ENCODE measurements at places on chromosomes 1 and 21.

GRCh38 chr1:109649491-109649914 is 6.4 kb upstream of the GSTM4 start:
- no peak for DNase-seq

GRCh38 chr1:21090463-21090862 is 86.2 kb downstream of the EIF4G3 start:
- DNase-seq: no peak

DNA sequence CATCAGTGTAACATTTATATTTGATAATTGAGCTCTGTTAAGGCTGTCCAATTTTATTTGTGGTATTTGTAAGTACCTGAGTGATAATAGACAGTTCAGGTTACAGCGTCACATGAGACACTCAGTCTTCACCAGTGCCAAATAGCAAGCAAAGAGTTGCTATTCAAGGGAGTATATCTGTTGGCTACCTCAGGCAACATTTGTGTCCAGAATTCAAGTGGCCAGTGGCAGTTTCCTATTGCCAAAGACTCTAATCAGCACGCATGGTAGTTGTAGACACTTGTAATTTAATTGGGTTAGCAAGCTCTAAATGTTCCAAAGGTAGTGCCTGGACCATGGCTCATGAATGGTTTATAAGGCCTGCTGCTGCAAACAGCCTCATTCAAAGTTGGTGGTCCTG is 1524.3 kb upstream of the B3GALT2 start:
- DNase-seq: no peak

GRCh38 chr21:15446223-15446622 is 283.6 kb upstream of the USP25 start:
- DNase-seq: no peak

DNA sequence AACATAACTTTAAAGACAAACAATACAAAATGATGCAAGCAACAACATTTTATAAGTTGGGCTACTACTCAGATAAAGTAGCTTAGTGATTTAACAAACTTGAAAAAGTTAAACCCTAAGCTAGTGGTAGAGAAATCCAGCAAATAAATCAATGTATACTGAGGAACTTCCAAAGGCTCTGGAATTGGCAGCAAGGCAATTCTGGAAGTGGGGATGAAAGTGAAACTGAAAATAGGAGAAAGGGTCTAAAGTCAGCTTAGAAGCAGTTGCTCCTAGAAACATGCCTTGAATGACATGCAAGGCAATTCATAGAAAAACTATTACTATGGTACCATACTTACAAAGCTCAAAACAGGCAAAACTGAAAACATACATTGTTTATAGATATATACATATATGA is 90.0 kb upstream of the CAMK1G start:
- no peak for DNase-seq

DNA sequence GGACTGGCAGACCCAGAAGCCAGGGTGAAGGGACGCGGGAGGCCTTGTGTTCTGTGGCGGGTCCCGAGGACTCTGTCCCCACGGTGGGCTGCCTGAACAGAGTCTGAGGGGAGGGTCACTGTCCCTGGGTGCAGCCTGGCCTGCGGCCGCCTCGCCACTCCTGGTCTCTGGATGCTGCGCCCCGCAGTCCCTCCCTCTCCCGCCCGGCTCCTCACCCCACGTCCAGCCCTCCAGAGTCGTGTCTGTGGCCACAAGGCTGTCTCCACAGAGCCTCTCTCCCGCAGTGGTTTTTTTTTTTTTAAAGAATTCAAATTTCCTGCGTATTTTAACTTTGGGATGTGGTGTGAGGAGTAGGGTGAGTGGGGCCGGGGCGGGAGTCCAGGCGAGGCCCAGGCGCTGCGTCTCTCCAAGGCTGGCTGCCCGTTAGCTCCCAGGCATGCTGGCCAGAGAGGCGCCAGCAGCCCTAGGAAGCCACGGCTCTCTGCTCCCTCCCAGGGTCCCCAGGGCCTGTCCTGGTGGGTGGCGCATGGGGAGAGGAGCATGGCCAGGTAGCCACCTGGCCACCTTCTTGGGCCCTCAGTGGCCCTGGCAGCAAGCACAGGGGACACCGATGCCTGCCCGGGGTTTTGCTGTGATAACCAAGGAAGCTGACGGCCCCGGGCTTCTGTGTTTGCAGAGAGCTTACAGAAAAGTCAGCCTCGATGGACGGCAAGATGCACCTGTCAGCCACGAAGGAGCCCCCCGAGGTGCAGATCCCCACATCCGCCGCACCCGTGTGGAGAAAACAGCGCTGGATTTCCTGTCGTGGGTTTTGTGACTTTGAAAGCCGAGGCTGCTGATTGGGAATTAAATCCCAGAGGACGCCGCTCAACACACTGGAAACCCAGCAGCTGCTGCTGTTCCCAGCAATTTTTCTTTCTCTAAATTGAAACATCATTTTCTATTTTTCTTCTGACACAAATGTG is 72.8 kb downstream of the MORN1 start:
- peak; percentile 20 for DNase-seq

GRCh38 chr1:115252585-115252984 is 85.5 kb downstream of the NGF start:
- DNase-seq: peak; percentile 40

DNA sequence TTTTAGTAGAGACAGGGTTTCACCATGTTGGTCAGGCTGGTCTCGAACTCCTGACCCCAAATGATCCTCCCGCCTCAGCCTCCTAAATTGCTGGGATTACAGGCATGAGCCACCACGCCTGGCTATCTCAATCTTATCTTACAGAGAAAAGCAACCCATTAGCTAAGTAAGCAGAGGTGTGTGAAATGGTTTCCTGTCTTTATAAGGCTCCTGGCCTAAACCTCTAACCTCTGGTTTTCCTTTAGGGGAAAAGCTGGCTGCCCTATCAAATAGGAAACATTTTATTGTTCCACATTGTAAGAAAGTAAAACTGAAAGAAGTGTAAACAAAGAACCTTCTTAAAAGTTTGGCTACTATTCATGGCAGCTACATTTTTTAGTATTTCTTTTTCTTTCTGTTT is 78.3 kb upstream of the MORC3 start:
- no peak for DNase-seq

- DNase-seq: no peak
Measured at GRCh38 chr1:92065042-92065441, 10.2 kb downstream of the SETSIP start.

DNA sequence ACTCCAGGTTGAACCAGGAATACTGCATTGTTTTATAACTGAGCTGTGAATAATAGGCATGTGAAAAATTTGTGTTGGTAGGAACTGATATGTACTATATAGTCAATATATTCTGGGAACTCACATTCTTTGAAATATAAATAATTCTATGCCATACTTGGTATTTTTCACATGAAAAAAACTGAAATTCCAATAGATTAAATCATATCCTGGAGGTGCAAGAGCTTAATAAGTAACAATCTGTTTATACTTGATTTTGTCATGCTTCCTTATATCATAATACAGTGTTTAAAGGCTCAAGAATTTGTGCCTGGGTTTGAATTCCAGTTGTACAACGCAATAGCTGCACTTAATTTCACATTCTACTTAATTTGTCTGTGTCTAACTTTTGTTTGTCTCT is 387.0 kb downstream of the USP25 start:
- no peak for DNase-seq

DNA sequence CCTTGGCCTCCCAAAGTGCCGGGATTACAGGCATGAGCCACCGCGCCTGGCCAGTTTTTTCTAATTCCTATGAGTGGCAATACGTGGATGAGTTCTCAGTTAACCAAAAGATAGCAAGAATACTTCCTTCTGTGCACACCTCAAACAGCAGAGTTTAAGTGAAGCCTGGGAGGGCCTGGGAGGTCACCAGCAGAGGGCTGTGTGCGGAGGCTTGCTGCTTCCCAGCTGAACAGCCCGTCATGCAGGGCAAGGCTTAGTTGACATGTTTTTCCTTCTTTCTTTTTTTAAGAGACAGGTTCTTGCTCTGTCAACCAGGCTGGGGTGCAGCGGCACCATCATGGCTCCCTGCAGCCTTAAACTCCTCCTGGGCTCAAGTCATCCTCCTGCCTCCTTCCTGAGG is 17.8 kb downstream of the GNG4 start:
- no peak for DNase-seq

DNA sequence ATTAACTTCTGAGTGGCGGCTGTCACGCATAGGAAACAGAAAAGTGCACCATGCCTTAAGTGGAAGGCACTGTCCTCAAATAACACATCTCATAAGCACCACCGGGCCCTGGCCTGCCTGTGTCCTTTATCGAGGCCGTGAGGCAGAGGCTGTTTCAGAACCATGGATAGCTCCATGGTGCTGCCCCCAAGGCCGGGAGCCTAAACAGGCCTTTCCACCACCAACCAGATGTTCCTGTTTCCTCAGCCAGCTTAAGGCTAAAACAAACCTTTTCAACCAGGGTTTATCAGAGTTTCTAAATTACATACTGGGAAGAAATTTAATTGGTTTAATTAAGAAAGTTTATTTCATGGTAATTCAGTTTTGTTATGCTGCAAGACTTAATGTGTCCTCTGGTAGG is 114.4 kb downstream of the DMRTA2 start:
- DNase-seq: no peak

DNA sequence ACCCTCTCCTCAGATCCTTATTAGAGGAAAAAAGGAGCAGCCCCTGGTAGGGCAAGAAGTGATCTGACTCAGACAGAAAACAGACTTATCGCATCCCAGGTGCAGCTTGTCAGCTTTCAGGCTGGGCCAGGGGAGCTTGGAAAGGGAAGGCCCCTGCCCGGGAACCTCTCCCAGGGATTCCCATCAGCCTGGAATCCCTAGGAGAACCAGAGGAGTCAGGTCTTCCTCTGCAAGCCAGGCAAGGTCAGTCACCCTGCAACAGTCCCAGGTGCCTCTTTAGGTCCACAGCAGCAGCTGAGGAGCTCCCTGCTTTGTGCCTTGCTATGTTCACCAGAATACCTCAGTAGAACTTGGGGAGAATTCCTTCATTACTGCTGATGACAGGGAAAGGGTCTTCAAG is 2.9 kb upstream of the PRAMEF12 start:
- DNase-seq: no peak

DNA sequence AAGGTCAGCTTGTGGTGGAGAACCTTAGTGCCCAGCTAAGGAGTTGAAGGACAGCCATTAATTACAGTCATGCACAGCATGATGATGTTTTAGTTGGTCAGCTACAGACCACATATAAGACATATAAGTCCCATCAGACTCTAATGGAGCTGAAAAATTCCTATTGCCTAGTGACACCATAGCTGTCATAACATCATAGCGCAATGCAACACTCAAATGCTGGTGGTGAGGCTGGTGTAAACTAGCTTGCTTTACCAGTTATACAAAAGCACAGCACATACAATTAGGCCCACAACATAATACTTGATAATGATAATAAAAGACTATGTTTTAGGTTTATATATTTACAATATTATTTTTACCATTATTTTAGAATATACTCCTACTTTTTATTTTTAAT is 4.0 kb downstream of the ECHDC2 start:
- DNase-seq: no peak

DNA sequence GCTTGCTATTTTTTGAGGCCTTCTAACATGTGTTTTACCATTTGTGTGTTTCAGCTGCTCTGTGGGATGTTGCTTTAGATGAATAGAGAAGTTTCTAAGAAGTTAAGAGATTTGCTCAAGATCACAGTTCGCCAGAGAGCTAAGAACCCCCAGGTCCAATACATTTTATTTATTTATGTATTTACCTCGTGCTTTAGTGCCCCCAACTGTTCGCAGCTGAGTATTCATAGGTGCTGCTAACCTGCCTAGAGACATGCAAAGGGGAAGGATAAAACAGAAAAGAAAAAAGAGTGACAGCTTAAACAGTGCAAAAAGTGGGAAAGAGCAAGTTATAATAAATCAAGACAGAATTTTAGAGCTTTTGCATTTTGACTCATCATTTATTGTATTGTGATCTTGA is 31.1 kb downstream of the NFYC start:
- no peak for DNase-seq

DNA sequence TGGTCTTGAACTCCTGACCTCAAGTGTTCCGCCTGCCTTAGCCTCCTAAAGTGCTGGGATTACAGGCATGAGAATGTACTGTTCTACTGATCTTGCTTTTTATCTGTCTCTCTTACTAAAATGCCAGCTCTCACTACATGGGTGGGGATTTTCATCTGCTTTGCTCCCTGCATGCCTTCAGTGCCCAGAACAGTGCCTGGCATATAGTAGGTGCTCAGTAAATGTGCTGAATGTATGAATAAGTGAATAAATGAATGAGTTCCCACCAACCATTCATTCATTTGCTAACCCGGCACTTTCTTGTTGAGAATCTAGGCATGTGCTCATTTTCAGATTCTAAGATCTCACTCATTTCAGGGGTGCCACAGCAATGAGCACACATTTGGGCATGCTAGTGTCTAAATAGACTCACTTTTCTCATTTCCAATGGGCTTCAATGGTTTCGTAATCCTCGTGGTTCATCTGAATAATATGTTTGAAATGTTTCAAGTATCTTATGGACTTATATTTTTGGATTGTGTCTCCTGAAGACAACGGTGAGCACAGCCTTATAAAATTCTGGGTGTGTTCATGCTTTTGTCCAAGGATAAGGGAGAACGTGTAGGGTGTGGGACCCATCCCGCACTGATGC is 7.6 kb downstream of the DHRS3 start:
- no peak for DNase-seq

DNA sequence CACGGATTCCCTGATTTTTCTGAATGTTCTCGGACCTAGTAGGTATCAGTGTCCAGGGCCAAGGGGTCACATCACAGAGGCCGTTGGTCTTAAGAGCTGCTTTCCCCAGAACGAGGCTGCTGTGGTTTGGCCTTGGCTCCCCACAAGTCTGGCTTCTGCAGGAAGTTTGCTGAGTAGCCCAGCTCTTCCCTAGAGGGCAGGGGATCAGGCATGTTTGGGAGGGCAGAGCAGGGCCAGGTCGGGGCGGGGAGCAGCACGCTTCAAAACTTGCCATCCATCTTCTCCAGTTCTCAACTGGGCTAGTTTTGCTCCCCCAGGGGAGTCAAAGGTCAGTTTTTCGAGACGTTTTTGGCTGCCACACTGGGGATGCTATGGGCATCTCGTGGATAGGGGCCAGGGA is 37.0 kb downstream of the MAN1C1 start:
- no peak for DNase-seq

DNA sequence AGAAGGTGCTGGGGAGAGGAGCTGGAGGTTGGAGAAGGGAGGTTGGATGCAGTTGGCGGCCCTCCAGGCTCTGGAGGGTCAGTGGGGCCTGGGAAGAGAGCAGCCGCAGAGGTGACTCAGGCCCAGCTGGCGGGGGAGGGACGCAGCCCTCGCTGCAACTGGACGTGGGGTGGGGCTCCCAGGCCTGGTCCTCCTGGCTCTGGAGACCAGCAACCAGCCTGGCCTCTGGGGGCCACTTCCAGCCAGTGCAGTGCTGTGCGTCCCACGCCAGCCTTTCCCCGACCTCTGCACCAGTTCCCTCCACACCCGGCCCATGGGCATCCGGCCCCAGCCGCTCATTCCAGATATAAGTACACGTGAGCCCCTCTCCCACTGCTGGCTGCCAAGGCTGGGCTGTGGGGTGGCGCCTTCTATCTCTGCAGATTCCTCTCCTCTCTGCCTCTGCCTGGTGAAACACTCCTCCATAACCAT is 38.0 kb upstream of the COL18A1 start:
- no peak for DNase-seq

DNA sequence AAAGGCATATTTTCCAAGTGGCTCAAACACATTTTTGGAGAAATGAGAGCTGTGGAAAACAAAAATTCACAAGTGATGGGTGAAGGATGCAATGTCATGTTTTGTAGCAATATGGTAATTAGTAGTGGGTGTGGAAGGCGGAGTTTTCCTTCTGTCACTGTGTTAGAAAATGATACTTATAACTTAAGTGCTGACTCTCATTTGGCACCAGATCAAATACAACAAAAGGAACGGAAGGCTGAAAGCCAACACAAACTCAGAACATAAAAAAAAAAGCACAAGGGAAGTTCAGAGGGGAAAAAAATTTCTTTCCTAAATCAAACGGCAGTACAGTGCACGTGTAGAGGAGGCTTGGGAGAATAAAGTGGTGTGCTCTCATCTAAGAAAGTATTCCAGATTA is at the start of gene TNFSF18:
Gene TNFSF18 (minus strand): TSS at position 77 of the 400 bp plus-strand sequence. CDS start 45 bp downstream, at position 32.
- DNase-seq: peak; percentile 28

Measured in SK-N-MC (cell line).